ENCODE measurements at places on chromosomes 5 and 9.

GRCh38 chr5:143188083-143188482 lies 215.4 kb downstream of the NR3C1 start:
- DNase-seq: no peak

DNA sequence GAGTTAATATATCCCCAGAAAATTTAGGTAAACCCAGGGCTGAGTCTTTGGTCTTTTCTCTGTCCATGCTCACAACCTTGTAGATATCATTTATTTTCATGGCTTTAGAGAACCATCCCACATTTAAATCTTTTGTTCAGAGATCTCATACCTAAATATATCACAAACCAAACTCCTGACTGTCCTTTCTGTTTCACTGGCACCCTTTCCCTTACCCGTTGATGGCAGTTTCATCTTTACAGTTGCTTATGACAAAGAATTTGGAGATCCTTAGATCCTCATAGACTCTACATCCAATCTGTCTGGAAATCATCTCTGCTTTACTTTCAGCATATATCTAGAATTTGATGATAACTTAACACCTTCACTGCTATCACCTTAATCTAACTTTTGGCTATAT lies 19.2 kb downstream of the RNF180 start:
- no peak for DNase-seq

- DNase-seq: peak; percentile 53
Observed at GRCh38 chr5:93273176-93273575, 307.8 kb downstream of the NR2F1-AS1 start.

DNA sequence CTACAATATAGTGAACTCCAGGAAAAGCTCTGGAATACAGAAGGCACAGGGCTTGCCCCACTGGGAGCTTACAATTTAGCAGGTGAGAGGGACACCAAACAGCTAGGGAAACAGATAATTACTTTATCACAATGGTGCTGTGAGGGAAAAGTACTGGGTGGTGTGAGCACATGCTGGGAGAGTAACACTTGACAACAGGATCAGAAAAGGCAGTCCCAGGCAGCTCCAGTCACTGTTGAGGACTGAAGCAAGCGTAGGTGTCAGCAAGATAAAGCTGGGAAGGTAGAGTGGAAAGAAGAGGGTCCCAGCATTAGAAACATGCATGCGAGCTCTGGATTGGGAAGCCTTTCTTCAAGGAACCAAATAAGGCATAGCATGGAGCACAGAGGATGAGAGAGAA lies 296.0 kb downstream of the ATPSCKMT start:
- no peak for DNase-seq

DNA sequence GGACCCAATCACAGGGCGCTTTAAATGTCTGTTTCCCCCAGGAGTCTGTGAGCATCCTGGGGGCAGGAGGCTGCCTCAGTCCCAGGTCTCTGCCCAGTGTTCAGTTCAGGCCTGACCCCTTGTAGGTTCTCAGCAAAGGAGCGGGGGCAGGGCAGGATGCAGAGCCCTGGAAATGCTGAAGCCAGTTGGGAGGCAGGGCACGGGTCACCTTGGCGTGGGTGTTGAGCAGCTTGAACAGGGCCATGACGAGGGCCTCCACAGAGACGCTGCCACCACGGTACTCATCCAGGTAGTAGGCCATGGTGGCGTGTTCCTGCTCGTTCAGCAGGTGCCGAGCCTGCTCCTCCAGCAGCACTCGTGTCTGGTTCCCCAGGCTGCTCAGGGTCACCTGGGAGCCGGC lies 36.3 kb upstream of the AKNA start:
- DNase-seq: no peak
